ENCODE measurements at places on chromosomes 11 and 22.

DNA sequence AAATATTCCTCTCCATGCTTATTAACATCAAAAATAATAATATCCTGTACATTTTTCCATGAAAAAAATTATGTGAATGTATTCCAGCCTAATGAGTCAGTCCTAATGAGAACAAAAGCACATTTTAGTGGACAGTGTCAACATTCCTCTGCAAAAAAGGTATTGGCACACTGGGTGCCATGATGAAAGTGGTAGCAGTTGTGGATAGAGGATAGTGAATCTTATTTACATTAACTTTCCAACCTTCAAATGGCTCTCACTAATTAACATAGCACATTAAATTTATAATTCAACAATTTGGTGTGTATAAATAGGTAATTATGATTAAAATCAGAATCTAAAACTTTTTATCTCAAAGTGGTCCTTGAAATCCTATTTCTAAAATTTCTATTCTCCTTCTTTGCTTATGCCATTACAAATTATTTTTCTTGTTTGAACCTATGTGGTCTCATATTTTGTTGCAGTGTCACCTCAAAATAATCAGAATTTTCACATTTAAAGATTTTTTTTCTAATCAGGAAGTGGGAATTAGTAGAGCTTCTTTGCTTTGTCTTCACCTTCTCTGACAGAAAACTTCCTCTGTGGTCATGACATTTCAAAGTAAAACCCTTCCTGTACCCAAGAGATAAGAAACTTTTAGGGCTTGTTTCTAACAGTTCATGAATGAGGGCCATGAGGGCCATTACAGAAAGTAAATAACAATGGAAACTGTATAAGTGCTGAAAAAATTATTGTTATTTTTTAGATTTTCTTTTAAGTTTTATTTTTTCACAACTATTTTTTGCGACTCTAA lies 18.7 kb downstream of the SOX6 start:
- no peak overlapping the region for H3K4me3 ChIP-seq
- DNase-seq = no peak
- no peaks in the 10 kb centered on the region for H3K27me3 ChIP-seq
- H3K27ac ChIP-seq = no peak overlapping the region
- peaks cover 7% of the 10 kb centered on the region for H3K4me1 ChIP-seq

- H3K36me3 ChIP-seq = no peaks in the 10 kb centered on the region
- H3K27me3 ChIP-seq = no peaks in the 10 kb centered on the region
- H3K27ac ChIP-seq = no peak overlapping the region
- no peak overlapping the region for H3K4me3 ChIP-seq
- H3K4me1 ChIP-seq = peaks cover 13% of the 10 kb centered on the region
- peak; percentile 47 for DNase-seq
Measured at GRCh38 chr11:113632981-113633380, 73.1 kb downstream of the TMPRSS5 start.

- no peak for DNase-seq
- no peaks in the 10 kb centered on the region for H3K27me3 ChIP-seq
- H3K4me3 ChIP-seq = no peak overlapping the region
- no peaks in the 10 kb centered on the region for H3K36me3 ChIP-seq
- peaks cover 51% of the 10 kb centered on the region for H3K4me1 ChIP-seq
Measured at GRCh38 chr11:12845163-12845562, 164.0 kb upstream of the RASSF10 start.

GRCh38 chr11:48055292-48056132 lies 75.2 kb downstream of the PTPRJ start:
- H3K27ac ChIP-seq = peak overlapping the region; percentile 50
- no peak overlapping the region for H3K4me3 ChIP-seq
- DNase-seq = no peak
- H3K27me3 ChIP-seq = no peaks in the 10 kb centered on the region

GRCh38 chr11:130322126-130322525 lies 7.4 kb upstream of the ZBTB44 start:
- no peak overlapping the region for H3K4me3 ChIP-seq
- DNase-seq = no peak
- no peaks in the 10 kb centered on the region for H3K36me3 ChIP-seq

- H3K4me3 ChIP-seq = no peak overlapping the region
- H3K27me3 ChIP-seq = peaks cover 17% of the 10 kb centered on the region
- H3K4me1 ChIP-seq = no peaks in the 10 kb centered on the region
- DNase-seq = no peak
- H3K27ac ChIP-seq = no peak overlapping the region
- H3K36me3 ChIP-seq = no peaks in the 10 kb centered on the region
Measured at GRCh38 chr11:32358729-32359128, 76.6 kb downstream of the WT1 start.

DNA sequence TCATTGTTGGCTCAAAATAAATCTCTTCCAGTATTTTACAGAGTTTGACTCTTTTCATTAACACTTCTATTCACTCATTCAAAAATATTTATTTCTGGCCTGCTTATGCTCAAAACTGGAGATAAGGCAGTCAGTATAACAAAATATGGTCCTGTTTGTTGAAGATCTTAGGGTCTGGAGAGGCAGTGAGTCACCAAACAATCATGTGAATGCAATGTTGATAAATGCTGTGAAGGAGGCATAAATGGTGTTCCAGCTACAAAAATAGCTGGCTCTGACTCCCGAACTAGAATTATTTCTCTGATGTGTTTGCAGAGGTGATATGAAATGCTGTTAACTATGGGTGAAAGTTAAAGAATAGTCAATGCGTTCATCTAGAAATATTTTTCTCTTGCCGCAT lies 390.6 kb downstream of the AASDHPPT start:
- DNase-seq = peak; percentile 37
- H3K4me1 ChIP-seq = peaks cover 34% of the 10 kb centered on the region
- H3K27me3 ChIP-seq = no peaks in the 10 kb centered on the region
- no peak overlapping the region for H3K27ac ChIP-seq

DNA sequence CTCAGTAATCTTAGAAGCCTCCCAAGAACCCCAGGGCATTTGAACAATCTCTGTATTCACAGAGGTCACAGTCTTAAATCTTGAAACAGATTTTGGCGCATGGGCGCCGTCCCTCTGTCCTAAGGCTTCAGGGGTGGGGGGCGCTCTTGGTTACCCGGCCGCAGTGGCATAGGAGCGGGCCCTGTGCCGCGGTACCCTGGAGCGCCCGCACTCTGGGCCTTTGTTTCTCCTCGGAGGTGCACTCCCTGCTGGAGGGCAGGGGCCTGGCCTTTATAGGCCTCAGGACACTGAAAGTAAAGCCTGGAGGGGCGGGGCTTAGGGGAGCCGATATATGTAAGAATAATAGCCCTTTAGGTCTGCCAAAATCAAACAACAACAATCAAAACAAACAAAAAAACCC lies 197.3 kb upstream of the FOLH1 start:
- no peak for DNase-seq
- no peak overlapping the region for H3K27ac ChIP-seq
- no peaks in the 10 kb centered on the region for H3K36me3 ChIP-seq
- no peaks in the 10 kb centered on the region for H3K27me3 ChIP-seq

DNA sequence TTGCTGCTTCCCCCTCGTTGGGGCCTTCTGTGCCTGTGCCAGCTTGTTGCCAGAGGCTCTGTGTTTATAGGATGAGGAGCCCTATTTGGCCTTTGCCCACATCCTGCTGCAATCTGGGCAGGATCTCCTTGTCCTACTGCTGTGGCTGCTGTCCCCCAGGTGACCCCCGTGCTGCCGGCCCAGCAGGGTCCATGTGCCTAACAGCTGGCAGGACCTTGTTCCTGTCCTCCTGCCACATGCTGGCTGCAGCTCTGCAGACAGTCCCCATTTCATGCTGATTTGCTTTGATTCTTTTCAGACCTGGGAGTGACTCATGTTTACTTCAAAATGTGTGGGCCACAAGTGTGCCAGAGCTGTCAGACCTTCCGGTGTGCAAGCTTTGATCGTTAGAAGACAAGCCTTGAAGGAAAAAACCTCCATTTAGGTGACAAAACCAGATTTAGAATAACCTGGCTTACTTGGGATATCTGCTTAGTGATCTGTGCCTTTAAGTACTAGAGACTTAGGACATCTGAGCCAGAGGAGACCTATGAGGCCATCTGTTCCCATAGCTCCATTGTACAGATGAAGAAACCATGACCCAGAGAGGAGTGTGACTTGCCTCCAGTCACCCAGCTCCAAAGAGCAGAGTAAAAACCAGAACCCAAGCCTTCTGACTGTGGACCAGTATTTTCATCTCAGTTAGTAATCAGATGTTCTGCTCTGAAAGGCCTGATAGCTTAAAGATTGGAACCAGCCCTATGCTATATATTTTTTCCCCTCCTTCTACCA lies 11.1 kb downstream of the NAV2 start:
- peaks cover 18% of the 10 kb centered on the region for H3K36me3 ChIP-seq
- no peak overlapping the region for H3K27ac ChIP-seq
- no peaks in the 10 kb centered on the region for H3K27me3 ChIP-seq

- no peaks in the 10 kb centered on the region for H3K4me1 ChIP-seq
- no peaks in the 10 kb centered on the region for H3K36me3 ChIP-seq
- H3K27ac ChIP-seq = no peak overlapping the region
- no peak for DNase-seq
Measured at GRCh38 chr11:2035382-2035781, 37.7 kb upstream of the H19 start.

DNA sequence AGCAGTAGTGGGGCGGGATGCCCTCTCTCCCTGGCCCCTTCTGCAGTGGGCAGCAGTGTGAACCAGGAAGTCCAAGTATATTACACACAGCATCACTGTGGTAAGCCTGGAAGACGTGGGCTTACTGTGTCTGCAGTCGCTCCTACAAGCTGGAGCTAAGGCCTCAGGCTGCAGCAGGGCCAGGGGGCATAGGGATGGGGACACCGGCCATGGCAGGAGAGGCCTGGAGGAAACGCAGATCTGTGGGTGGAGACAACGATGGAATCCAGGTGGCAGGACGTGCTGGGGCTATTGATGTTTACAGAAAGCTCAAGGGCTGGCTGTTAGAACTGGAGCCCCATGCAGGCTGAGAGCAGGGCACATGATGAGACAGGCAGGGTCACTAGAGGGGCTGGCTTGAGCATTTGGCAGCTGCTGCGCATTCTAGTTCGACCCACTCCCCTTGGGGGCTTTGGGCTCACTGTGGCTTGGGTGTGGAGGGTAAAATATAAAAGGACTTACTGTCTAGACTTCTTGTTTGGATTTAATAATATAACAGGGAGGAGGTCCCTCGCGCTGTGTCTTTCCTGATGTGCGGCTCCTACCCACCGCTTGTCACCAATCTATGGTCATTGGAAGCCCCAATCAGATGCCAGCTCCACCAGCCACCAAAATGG lies 539.5 kb downstream of the TBC1D22A start:
- H3K36me3 ChIP-seq = no peaks in the 10 kb centered on the region
- no peaks in the 10 kb centered on the region for H3K4me1 ChIP-seq
- no peak overlapping the region for H3K4me3 ChIP-seq
- H3K27ac ChIP-seq = no peak overlapping the region
- no peaks in the 10 kb centered on the region for H3K27me3 ChIP-seq

- H3K4me1 ChIP-seq = no peaks in the 10 kb centered on the region
- no peaks in the 10 kb centered on the region for H3K27me3 ChIP-seq
- H3K27ac ChIP-seq = no peak overlapping the region
- no peaks in the 10 kb centered on the region for H3K36me3 ChIP-seq
- DNase-seq = no peak
Measured at GRCh38 chr11:125221461-125221860, 56.9 kb downstream of the PKNOX2 start.

GRCh38 chr11:20015101-20015500 lies 145.2 kb downstream of the DBX1 start:
- H3K27ac ChIP-seq = no peak overlapping the region
- no peaks in the 10 kb centered on the region for H3K36me3 ChIP-seq
- no peak overlapping the region for H3K4me3 ChIP-seq

DNA sequence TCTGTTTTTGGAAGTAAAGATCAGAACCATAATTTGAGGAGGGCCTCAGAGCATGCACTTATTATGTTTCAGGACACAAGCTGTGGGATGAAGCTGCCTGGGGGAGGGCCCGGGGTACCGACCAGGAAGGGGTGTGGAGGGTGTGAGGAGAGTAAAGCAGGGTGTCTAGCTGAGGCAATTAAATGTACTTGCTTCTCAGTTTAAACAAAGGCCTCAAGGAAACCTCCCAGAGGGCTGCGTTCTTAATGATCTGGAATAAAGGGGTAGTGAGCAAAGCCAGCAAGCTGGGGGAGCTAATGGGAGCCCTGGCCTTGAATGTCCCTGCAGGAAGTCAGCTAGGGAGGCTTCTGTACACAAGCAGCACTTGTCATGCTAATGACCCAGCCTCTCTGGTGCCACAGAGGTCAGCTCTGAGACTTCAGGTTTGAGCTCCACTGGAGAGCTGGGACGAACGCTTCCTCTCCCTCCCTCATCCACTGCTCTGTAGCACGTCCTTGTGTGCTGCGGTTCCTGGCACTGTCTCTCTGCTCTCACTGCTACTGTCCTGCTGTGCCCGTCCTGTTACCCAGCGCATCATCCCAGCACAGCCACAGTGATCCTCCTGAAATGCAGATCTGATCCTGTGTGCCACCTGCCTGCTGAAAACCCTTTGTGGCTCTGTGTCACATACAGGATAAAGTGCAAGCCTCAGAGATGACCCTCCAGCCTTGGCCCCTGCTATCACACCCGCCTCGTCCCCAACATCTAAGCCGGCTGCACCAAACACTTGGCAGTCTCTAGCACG lies 159.7 kb downstream of the DBX1 start:
- H3K27me3 ChIP-seq = no peaks in the 10 kb centered on the region
- no peak overlapping the region for H3K27ac ChIP-seq
- no peak overlapping the region for H3K4me3 ChIP-seq
- no peak for DNase-seq
- H3K4me1 ChIP-seq = no peaks in the 10 kb centered on the region
- H3K36me3 ChIP-seq = no peaks in the 10 kb centered on the region

DNA sequence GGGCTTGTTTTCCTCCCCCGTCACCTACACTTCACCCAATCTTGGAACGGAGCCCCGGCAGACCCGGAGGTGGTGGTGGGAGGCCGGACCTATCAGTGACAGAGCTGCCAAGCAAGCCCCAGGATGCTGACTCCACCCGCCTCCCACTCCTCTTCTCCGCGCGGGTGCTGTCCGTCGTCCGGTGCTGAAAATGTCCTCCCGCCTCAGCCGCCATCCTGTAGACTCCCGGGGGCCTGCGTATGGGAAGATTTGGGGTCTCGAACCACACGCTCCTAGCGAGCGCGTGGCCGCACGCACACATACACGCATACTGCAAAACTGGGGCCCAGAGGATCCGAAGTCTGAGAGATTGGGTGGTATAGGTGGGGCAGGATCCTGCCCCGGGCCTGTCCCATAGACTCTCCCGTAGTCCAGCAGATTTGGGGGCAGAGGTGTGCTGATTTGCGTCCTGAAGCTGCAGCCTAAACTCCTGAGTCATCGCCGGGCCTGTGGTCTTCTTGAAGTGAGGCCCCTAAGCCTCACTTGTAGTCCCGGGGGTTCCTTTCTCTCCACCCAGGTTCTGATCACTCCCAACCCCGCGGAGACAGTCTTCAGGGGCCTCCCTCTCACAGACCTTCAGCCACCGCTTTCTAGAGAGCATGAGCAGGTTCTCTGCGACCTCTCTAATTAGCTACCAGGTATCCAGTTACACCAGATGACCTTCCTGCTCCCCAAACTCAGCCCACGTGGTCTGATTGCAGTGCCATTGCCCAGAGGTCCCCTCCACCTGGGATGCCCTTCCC lies 796 bp upstream of the YIF1A start:
- H3K36me3 ChIP-seq = peaks cover 35% of the 10 kb centered on the region
- peaks cover 37% of the 10 kb centered on the region for H3K27me3 ChIP-seq
- peak overlapping the region; percentile 77 for H3K4me3 ChIP-seq
- no peak for DNase-seq

All from SJSA1 (cell line).